Testis (tissue), 5 donors: ENCODE measurements at places on chromosomes 2 and 18. TPM values are rescaled to one million over a fixed set of nuclear protein-coding genes. Genes with fewer than 3 reads are reported as not detected.
A peak's percentile ranks its signal among the peaks of the same experiment; 100 is the strongest.

DNA sequence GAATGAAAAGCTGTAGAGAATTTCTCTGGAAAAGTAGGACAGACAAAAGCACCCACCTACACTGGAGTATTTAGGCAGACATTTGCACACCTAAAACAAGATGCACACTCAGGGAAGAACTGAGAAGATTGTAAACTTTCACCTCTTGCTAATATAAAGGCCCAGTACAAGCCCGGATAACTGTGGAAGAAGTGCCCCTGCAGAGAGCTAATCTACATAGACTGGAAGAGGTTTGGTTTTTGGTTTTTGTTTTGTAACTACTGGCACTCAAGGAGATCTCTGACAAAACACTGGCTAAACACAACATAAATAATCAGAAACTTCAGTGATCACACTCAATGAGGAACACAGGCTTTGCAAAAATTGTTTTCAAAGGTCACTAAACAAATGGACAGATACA is 782.2 kb upstream of the SLC8A1 start:
- no peak overlapping the region for H3K4me3 ChIP-seq
- no peaks in the 10 kb centered on the region for H3K36me3 ChIP-seq
- H3K27ac ChIP-seq = no peak overlapping the region

GRCh38 chr2:106078096-106078495 is 116.0 kb downstream of the UXS1 start:
- no peak for DNase-seq
- H3K27me3 ChIP-seq = no peaks in the 10 kb centered on the region
- H3K4me1 ChIP-seq = no peaks in the 10 kb centered on the region
- H3K4me3 ChIP-seq = no peak overlapping the region
- H3K36me3 ChIP-seq = no peaks in the 10 kb centered on the region
- no peak overlapping the region for H3K27ac ChIP-seq

GRCh38 chr2:240435948-240436682 is 652 bp downstream of the GPC1 start:
- no peaks in the 10 kb centered on the region for H3K27me3 ChIP-seq
- H3K36me3 ChIP-seq = no peaks in the 10 kb centered on the region
- peak; percentile 16 for DNase-seq
- peak overlapping the region; percentile 75 for H3K27ac ChIP-seq

GRCh38 chr2:71721669-71722068 is 268.3 kb downstream of the DYSF start:
- no peaks in the 10 kb centered on the region for H3K36me3 ChIP-seq
- H3K4me1 ChIP-seq = peaks cover 16% of the 10 kb centered on the region
- no peaks in the 10 kb centered on the region for H3K27me3 ChIP-seq
- DNase-seq = no peak
- no peak overlapping the region for H3K4me3 ChIP-seq
- peak overlapping the region; percentile 77 for H3K27ac ChIP-seq

- H3K4me1 ChIP-seq = no peaks in the 10 kb centered on the region
- H3K27ac ChIP-seq = no peak overlapping the region
- H3K36me3 ChIP-seq = no peaks in the 10 kb centered on the region
- DNase-seq = peak; percentile 55
Observed at GRCh38 chr18:34787931-34788532, 77.9 kb downstream of the DTNA start.

Gene TUBB8B
- total RNA-seq = 8.9 TPM

- no peak overlapping the region for H3K4me3 ChIP-seq
- H3K36me3 ChIP-seq = no peaks in the 10 kb centered on the region
- no peaks in the 10 kb centered on the region for H3K4me1 ChIP-seq
- no peak for DNase-seq
- H3K27ac ChIP-seq = no peak overlapping the region
- no peaks in the 10 kb centered on the region for H3K27me3 ChIP-seq
Observed at GRCh38 chr2:154403242-154403790, 295.2 kb upstream of the KCNJ3 start.

Gene ERBB4
- 47.7 TPM for total RNA-seq

Gene SLC23A3
- total RNA-seq = 0.56 TPM

DNA sequence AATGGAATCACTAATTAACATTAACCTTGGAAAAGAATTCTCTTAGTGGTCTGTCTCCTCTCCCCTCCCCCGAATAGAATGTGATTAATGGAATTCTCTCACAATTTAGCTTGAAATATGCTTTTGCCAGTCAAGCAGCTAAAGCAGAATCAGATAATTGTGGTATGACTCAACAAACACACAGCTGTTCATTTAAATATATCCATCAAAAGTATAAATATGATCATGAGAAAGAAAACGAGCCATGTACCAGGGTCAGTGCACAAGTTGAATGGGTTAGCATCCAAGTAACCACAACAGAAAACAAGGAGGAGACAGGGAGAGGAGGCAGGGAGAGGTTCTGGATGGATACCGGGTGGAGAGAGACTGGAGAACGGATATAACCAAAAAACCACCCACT is 66.9 kb downstream of the ACVR1 start:
- no peak overlapping the region for H3K27ac ChIP-seq
- H3K4me1 ChIP-seq = no peaks in the 10 kb centered on the region
- no peaks in the 10 kb centered on the region for H3K36me3 ChIP-seq
- no peak for DNase-seq

- H3K27me3 ChIP-seq = no peaks in the 10 kb centered on the region
- peak; percentile 67 for DNase-seq
- peak overlapping the region; percentile 99 for H3K27ac ChIP-seq
- H3K4me1 ChIP-seq = peaks cover 16% of the 10 kb centered on the region
- no peaks in the 10 kb centered on the region for H3K36me3 ChIP-seq
Observed at GRCh38 chr2:55048508-55049042, 1.7 kb downstream of the RTN4 start.

- DNase-seq = no peak
- no peak overlapping the region for H3K27ac ChIP-seq
- H3K36me3 ChIP-seq = no peaks in the 10 kb centered on the region
- H3K4me1 ChIP-seq = no peaks in the 10 kb centered on the region
- no peaks in the 10 kb centered on the region for H3K27me3 ChIP-seq
Observed at GRCh38 chr2:51597086-51597485, 565.2 kb upstream of the NRXN1 start.

- no peak for DNase-seq
- no peak overlapping the region for H3K27ac ChIP-seq
- H3K4me3 ChIP-seq = peak overlapping the region; percentile 44
- no peaks in the 10 kb centered on the region for H3K27me3 ChIP-seq
Observed at GRCh38 chr2:176082824-176083751, 674 bp downstream of the EVX2 start.

Gene TMEM178A
- 5.7 TPM for total RNA-seq

Gene ABCB11
- 7.2 TPM for total RNA-seq

DNA sequence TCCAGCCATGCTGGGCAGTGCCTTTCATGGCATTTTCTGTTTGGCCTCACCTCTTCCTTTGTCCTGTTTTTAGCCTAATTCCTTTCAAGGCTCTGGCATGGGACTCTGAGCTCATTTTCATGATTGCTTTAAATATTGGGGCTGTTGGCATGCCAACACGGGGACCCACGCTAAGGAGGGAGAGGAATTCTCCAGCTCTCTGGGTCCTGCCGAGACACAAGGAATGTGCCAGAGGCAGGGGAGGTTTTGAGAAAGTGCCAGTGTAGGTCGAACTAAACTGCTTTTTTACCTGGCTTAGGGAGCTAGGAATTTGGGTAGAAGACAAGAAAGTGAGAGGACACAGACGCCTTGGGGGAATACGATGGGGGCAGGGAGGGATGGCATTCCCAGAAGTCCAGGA is 42.3 kb downstream of the RPL37A start:
- no peaks in the 10 kb centered on the region for H3K27me3 ChIP-seq
- H3K27ac ChIP-seq = no peak overlapping the region
- no peak for DNase-seq
- no peak overlapping the region for H3K4me3 ChIP-seq
- H3K36me3 ChIP-seq = no peaks in the 10 kb centered on the region

GRCh38 chr2:134021830-134022524 is 231.9 kb upstream of the MGAT5 start:
- H3K4me1 ChIP-seq = no peaks in the 10 kb centered on the region
- no peak overlapping the region for H3K27ac ChIP-seq

- DNase-seq = no peak
- H3K4me1 ChIP-seq = no peaks in the 10 kb centered on the region
- H3K36me3 ChIP-seq = no peaks in the 10 kb centered on the region
- H3K27ac ChIP-seq = no peak overlapping the region
Observed at GRCh38 chr2:73561422-73561821, 80.8 kb downstream of the NAT8 start.

DNA sequence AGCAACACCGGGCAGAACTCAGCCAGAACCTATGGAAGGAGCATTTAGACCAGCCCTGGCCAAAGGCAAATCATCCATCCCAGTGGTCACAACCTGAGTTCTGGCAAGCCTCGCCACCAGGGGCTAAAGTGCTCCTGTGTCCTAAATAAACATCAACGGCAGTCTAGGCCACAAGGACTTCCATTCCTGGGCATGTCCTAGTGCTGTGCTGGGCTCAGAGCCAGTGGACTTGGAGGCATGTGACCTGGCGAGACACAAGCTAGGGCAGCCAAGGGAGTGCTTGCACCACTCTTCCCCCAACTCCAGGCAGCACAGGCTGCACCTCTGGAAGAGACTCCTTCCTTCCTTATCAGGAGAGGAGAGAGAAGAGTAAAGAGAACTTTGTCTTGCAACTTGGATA is 69.0 kb downstream of the ST6GAL2 start:
- no peak overlapping the region for H3K4me3 ChIP-seq
- no peaks in the 10 kb centered on the region for H3K36me3 ChIP-seq
- DNase-seq = peak; percentile 76
- H3K4me1 ChIP-seq = no peaks in the 10 kb centered on the region
- H3K27me3 ChIP-seq = no peaks in the 10 kb centered on the region
- no peak overlapping the region for H3K27ac ChIP-seq

DNA sequence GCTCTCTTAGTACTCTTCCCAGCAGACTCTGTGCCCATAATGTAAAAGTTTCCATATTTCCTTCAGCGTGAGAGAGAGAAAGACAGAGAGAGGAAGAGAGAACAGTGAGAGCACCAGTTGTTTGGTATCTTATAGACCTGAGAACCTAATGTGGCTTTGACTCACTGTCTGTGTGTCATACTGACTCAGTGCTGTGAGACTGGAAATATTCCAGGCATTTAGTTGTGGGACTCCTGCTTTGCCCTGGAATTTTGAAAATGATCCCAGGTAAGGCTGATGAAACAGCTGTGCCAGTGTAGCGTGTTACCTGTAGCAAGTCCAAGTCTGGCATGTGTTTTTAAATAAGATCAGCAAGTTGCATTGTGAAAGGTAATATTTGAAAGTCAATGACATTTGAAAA is 87.9 kb upstream of the KCNH7 start:
- H3K36me3 ChIP-seq = no peaks in the 10 kb centered on the region
- H3K4me3 ChIP-seq = no peak overlapping the region
- H3K27ac ChIP-seq = peak overlapping the region; percentile 82

- DNase-seq = no peak
- H3K36me3 ChIP-seq = no peaks in the 10 kb centered on the region
- no peaks in the 10 kb centered on the region for H3K27me3 ChIP-seq
Observed at GRCh38 chr2:216967889-216968288, 108.0 kb upstream of the TNP1 start.

GRCh38 chr18:36327352-36328316 is 30.1 kb downstream of the FHOD3 start:
- no peak for DNase-seq
- no peaks in the 10 kb centered on the region for H3K27me3 ChIP-seq
- H3K36me3 ChIP-seq = no peaks in the 10 kb centered on the region
- no peak overlapping the region for H3K4me3 ChIP-seq
- no peaks in the 10 kb centered on the region for H3K4me1 ChIP-seq

- no peak for DNase-seq
- peak overlapping the region; percentile 97 for H3K4me3 ChIP-seq
- peak overlapping the region; percentile 96 for H3K27ac ChIP-seq
- H3K27me3 ChIP-seq = no peaks in the 10 kb centered on the region
- H3K36me3 ChIP-seq = no peaks in the 10 kb centered on the region
Observed at GRCh38 chr18:49486134-49486533, 900 bp downstream of the C18orf32 start.

Gene TMEM131
- total RNA-seq = 49.6 TPM

Gene ANKRD62
- 56.8 TPM for total RNA-seq

GRCh38 chr2:120470041-120470965 is 124.4 kb downstream of the INHBB start:
- H3K4me1 ChIP-seq = peaks cover 34% of the 10 kb centered on the region
- DNase-seq = peak; percentile 62
- no peak overlapping the region for H3K27ac ChIP-seq
- H3K27me3 ChIP-seq = no peaks in the 10 kb centered on the region
- H3K36me3 ChIP-seq = no peaks in the 10 kb centered on the region

Gene PRKAG3
- total RNA-seq = 0.25 TPM

Gene ATL2
- 96.3 TPM for total RNA-seq

Gene SCYGR4
- total RNA-seq = not detected

DNA sequence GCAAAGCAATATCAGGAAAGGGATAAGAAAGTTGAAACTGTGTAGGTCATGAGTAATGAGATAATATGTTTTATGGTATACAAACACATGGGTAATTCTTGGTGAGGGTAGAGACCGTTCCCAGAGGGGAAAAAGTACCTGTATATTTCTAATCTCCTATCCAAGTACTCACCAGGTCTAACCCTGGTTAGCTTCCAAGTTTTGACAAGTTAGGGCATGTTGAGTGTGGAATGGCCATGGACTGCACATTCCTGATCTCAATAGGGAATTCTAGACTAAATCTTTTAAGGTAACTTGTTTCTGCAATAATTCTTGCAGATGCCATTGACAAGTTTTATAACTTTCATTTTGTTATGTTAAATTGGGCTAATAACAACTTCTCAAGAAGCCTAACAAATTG is 216.6 kb downstream of the SPAG16 start:
- no peak for DNase-seq
- no peaks in the 10 kb centered on the region for H3K4me1 ChIP-seq
- H3K36me3 ChIP-seq = no peaks in the 10 kb centered on the region
- H3K4me3 ChIP-seq = no peak overlapping the region
- H3K27ac ChIP-seq = no peak overlapping the region

DNA sequence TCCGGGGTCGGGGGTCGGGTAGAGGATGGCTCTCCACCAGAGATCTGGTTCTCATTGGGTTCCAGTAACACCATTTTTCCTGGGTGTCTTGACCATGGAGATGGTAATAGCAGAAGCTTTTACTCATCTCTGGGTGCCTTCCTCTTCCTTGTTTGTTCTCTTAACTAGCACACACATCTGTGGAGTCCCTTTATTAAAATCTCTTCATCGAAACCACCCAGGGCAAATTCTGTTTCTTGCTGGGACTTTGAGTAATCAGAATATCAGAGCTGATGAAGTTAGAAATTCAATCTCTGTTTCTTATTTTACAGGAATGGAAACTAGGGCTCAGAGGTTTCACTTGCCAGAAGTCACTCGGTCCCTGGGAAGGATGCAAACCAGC is 15.0 kb upstream of the TRIB2 start:
- H3K36me3 ChIP-seq = no peaks in the 10 kb centered on the region
- no peak overlapping the region for H3K27ac ChIP-seq
- H3K4me3 ChIP-seq = no peak overlapping the region
- no peaks in the 10 kb centered on the region for H3K27me3 ChIP-seq
- no peaks in the 10 kb centered on the region for H3K4me1 ChIP-seq
- DNase-seq = no peak

DNA sequence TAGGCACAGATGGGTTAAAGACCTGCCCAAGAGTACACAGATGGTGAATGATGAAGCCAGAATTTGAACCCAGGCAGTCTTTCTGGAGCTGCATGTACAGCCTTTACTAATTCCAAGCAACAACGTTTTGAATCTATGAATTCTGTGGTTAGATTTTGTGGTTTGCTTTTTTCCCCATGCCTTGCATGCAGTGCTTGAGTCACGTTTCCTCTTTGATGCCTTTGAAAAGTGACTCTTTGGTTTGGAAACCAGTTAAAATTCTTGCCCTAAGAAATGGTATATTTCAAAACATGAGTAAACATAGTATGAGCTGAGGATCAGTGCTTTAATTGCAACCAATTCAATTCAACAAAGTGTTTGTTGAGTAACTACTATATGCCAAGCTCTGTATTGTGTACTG is 48.2 kb upstream of the PPM1B start:
- H3K27me3 ChIP-seq = no peaks in the 10 kb centered on the region
- H3K4me1 ChIP-seq = no peaks in the 10 kb centered on the region
- no peak overlapping the region for H3K27ac ChIP-seq
- no peak for DNase-seq
- H3K4me3 ChIP-seq = no peak overlapping the region
